ENCODE measurements at places on chromosomes 5 and 9.

- no peak for DNase-seq
Observed at GRCh38 chr5:155239803-155240202, 226.2 kb downstream of the KIF4B start.

- no peak for DNase-seq
Observed at GRCh38 chr9:107874137-107874536, 384.6 kb upstream of the KLF4 start.

DNA sequence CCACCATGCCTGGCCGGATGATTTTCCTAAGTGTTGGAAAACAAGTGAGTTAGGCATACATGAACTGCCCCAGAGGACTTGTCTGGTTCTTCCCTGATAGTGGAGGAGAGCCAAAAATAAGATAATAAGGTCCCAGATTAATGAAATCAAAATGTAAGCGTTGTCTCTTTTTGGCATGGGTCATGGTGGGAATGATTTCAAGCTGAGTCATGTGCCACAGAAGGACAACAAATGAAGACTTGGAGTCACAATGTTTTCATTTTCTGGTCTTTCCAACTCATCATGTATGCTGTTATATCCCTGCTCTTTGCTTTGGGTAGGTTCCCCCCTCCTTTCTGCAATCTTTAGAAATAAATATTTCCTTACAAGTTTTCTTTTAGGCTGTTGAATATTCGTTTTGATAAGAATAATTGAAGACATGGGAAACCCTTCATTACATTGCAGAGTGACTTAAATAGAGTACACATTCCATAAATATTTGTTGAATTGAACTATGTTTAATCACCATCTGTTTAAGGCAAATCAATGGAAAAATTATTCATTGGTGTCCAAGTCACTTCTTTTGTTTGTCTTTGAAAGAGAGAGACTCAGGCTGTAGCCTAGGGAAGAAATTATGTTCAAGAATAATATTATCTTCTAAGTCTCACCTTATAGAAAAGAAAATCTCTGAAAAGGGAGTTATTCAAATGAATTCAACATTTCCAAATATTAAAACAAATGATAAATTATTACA lies 196.3 kb downstream of the CSNK1G3 start:
- DNase-seq = no peak

DNA sequence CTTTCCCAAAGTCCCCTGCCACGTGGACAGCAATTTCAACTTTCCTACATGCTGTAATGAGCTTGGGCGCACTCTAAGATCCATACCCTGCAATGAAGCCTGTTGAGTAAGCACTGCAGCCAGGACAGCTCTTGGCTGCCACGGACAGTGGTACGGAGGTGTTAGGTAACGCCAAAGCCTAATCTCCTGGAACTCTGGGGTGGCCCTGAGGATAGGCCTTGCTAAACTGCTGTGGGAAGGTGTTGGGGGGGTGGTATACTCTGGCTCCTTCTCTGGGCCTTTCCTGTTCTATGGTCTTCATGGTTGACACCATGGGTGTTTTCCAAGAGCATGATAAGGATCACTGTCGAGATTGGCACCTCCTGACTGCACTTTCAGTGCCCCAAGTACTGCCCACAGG lies 66.4 kb upstream of the PITX1 start:
- no peak for DNase-seq
